ENCODE measurements at places on chromosomes 7 and 10. TPM values are rescaled to one million over a fixed set of nuclear protein-coding genes. Genes with fewer than 3 reads are reported as not detected.

CDNF gene
- polyA plus RNA-seq, result 2.8 TPM

DNA sequence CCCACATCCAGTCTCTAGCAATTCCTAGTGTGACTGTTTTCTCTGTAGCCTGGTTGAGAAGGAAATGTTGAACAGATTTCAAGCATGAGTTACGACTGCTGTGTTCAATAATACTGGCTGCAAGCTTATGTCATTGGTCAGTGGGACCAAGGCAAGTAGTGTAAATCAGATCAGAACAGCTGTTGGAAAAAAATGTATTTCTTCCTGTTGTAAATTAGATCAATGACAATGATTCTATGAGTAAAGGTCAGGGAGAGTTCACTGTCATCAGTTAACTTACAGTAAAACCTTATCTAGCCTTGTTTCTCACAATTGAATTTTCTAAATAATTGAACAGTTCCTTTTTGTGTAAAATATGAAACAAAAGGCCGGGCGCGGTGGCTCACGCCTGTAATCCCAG lies 6.7 kb downstream of the OTUD1 start:
- no peak for DNase-seq

STK31 gene
- polyA plus RNA-seq, result 0.90 TPM

ACTL6B gene
- not detected for polyA plus RNA-seq

DNA sequence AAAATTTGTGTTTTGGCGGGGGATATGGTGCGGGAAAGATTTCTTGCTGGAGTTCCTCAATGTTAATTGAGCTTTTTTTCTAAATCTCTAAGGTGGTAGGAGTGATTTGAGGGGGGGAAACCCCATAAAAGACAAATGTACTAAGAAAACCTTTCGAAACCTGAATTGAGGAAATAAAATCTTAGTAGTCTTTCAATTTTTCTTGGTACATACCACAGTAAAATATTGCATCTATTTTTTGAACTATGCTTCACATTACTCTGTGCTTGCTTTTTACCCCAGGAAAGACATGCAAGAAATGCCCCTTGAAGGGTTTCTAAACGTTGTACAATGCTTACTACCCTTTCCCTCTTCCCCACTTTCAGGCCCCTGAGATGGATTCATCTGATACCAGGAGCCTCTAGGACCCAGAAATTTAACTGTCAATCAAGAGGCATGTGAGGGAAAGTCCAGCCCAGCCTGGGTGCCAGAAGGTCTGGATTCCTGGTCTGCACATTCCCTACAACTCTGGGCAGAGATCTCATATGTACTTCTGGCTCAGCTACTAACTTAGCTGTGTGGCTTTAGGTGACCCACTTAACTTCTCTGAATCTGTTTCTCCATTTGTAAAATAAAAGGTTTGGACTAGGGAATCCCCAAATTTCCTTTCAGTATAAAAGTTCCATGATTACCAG lies 5.8 kb upstream of the PDCD4 start:
- DNase-seq, result no peak

CYP26C1 gene
- 0.10 TPM for polyA plus RNA-seq

DNA sequence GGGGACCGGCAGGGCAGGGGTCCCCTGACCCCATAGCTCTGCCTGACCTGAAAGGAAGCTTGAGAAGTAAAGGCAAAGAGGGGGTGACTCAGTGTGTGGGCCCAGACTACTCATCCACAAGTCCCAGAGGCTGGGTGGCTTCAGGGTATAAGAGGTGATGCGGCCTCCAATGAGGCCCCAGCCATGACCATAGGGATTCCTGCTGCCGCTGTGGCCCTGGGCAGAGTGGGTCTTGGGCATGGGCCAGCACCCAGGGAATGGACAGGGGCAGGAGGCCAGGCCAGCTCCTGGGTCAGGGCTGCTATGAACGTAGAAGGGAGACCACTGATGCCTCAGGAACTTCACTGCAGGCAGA lies 64.4 kb upstream of the EBF3 start:
- no peak for DNase-seq

DNA sequence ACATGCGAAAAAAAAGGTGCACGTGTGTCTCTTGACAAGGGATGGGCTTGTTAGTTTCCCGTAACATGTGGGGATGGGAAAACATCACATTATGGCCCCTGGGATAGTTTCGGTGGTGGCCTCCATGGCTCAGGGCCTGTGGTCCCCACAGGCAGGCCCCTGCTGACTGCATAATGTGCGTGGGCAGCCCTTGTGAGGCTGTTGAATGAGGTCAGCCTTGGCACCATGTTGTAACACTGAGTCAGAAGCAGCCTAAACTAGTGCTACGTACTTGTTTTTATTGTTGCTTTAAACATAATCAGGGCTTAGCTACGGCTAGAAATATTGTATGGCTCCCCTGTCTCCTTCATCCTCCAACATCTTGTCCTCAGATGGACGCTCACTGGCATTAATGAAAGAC lies 80.6 kb downstream of the BEND7 start:
- DNase-seq, result no peak

DNA sequence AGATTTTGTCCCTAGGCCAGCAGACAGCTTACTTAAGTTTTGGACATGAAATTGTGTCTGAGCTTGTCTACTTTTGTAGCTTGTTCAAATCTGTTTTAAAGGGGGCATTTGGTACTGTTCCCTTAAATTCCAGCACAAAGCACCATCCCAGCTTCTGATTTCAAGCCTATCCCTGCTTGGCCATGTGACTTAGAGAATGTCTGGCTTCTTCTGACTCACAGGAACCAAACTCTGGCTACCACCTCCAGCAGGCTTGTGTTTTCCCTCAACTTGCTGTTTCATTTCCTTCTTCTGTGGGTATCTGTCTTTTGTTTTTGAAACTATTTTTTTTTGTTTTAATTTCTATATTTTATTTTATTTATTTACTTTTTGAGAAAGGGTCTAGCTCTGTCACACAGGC lies 97.9 kb upstream of the FZD8 start:
- no peak for DNase-seq

PRKAR2B gene
- polyA plus RNA-seq, result 45.4 TPM

GRCh38 chr7:129466796-129467195 lies 32.6 kb downstream of the STRIP2 start:
- DNase-seq, result no peak

LRRC18 gene
- 0.22 TPM for polyA plus RNA-seq

DNA sequence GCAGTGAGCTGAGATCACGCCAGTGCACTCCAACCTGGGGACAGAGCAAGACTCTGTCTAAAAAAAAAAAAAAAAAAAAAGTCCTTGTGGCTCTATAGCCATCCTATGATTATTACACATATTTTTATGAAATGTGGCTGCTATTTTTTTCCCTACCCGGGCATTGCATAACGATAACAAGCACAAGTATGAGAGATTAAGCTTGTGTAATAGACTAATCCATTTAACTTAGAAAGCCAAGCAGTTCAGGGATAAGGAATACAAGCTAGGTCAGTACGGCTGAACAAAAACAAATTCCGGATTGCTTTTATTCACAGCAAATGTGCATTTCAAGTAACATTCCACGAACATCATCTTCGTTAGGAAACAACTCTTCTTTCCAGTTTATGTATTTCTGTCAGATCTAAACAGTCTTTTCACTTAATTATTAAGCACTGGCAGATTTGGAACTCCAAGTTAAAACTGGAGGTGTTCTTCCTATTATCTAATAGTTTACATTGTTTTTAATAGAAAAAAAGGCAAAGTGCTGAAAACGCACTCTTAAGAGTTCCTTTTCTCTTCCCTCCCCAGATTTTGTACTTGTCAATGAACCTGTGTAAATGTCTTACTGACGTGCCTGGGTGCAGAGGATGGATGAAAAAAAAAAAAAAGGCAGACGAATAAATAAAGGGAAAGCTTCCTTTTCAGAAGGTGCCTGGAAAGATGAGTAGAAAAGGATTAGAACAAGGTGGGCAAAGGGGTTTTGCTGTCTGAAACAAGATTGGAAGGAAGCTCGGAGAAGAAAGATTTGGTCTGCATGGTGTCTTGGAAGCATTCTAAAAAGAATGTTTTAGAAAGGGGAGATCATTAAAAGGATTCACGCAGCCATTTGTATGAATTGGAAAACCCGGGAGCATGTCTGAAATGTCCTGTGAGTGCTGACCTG lies 81.1 kb downstream of the PRTFDC1 start:
- no peak for DNase-seq

- no peak for DNase-seq
Observed at GRCh38 chr10:5292196-5292735, 72.5 kb upstream of the UCN3 start.

DNA sequence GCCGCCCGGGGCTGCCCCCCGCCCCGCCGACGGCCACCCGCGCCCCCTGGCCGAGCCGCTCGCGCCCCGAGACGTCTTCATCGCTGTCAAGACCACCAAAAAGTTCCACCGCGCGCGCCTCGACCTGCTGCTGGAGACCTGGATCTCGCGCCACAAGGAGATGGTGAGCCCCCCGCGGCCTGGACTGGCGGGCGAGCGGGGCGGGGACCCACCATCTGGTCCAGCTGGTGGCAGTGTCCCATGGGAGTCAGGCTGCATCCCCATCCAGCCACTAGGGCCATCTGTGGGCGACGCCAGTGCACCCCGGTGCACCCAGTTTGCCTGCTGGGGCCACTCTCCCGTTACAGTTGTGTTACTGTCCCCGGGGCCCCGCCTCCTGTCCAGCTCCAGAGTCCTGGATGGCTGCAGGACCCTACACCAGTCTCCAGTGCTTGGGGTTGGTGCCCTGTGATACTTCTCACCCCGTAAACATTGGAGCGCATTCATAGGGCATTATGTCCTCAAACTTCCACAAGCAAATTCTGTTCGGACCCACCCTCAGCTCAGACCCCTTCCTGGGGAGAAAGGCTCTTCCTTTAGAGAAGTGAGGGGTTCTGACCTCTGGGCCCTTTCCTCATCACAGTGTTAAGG lies 672 bp downstream of the LFNG start:
- no peak for DNase-seq

DNA sequence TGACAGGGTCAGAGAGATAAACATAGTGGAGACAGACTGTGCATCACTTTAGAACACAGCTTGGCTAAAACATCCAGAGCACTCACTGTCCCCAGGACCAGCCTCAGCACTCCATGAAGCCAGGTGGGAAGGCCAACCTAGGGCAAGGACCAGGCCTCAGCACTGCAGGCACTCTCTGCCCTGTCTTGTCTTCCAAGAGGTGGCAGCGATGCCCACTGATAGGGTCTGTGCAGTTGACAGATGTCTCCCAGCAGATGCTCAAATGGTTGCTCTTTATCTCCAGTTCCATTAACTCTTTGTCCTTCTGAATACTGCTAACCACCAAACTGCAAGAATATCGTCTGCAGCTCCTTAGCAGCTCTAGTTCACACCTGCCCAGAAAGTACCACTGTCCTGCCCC lies 9.1 kb downstream of the DDX56 start:
- DNase-seq, result no peak

DNA sequence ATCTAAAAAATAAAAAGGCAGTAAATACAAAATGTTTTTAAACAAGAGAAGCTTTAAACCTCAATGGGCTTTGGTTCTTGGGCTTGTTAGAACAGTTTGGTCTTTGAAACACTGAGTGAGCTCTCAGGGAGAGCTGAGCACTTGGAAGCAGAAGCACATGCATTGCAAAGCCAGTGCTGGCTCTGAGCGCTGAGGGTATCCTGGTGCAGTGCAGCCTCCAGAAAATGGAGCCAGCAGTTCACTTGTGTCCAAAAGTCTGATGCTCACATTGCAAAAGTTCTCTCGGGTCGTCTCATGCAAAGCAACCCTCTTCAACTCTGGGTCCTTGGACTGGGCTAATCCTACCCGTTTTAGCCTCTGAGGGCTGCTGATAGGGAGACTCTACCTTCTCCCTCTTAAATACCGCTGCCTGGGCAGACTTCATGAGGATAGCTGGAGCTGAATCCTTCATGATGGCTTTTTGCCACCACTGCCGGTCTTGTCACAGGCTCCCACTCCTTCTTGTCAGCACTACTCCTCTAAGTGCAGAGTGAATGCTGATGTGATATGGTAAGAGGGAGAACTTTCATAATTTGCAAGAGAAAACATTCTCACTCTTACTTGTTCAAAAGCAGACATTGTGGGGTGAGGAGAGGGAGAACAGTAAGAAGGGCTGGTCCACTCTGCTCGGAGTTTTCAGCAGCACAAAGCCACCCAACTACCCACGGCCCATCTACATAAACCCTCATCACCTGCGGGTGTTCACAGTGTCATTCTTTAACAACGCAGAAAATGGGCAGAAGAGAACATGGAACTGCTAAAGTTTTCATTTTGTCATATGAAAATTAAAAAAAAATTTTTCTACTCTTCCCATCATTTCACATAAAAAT lies 42.2 kb upstream of the BMPER start:
- DNase-seq, result no peak

All from right renal cortex interstitium (tissue), 3 donors.